Activated CD4-positive, alpha-beta T cell treated with anti-CD3 and anti-CD28 coated beads, Interleukin-2, amount 10 ng/mL, durations not matched to agents 7 days and 5 days (primary cell): ENCODE measurements at places on chromosomes 3 and 15.

DNA sequence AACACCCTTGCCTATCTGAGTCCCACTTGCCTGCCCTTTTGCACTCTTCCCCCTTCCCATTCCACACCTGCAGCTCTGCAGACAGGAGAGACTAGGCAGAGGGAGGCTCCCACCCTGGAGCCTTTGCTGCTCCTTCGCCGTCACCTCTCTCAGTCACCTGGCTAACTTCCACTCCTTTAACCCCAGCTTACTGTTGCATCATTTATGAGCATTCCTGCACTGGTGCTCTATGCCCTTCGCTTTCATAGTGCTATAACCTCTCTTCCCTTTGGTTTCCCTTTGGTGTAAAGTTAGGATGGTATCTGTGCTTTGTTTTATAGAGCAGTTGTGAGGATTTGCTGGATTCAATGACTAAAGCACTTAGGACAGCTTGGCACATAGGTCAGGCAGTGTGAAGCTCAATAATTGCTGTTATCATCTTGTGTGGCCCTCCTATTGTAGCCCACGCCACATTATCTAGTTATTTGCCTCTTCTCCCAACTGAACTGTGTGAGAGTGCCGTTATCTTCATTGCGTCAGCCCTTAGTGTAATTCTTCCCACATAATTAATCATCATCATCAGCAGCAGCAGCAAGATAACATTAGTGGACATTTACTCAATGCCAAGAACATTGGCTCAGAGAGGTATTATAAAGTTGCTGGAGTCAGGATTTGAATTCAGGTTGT is 253.9 kb downstream of the CACNA2D3 start:
- no peak for DNase-seq

DNA sequence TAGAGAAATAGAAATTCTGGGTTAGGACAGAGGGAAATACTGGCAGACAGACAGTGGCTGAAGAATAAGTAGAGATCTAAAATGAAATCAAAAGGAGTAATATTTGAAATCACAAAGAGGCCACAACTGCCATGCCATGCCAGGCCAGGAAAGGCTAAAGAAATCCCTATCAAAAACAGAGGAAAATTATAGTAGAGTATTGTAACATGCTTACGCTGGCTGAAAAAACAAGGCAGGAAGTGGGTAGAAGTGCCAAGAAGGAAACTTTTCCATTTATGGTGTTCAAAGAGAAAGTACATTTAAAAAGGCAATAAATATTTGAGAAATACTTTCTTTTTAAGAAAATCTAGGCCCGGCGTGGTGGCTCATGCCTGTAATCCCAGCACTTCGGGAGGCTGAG is 415.7 kb downstream of the PLCL2 start:
- DNase-seq: peak; percentile 6

GRCh38 chr3:14343338-14344112 is 58.9 kb upstream of the SLC6A6 start:
- no peak for DNase-seq

DNA sequence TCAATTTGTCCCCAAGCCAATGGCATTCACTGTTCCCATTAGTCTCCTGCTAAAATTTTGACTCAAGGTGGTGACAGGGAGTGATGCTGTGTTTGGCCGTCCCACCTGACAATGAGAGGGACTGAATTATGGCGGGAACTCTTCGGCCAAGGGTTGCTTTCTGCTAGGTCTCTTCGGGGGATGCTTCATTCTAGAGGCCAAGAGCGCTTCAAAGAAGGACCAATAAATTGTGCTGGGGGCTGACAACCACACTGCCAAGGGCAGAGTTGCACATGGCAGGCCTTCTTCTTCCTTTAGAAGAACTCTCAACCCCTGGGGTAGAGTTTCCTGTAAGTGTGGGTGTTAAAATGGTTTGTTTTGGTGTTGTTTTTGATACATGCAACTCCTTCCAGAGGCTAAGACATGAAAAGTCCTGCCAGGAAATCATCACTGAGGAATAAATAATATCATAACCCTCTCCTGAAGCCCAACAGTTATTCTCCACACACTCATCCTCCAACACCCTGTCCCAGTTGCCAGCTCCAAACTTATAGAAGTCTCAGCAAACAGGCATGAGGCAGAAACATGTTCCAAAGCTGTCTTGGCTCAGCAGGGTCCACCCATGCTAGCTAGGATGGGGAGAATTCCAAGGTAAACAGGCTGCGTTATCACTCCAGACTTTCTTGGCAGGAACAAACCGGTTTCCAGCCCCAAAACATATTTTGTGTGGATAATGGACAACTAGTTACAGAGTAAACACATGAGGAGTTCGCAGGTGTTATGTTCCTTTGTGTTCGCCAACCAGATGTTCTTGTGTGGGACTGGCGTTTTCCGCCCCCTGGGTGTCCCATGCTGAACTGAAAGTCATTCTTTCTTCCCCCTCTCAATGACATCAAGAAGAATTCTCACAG is 396.7 kb upstream of the RGMA start:
- DNase-seq: no peak

GRCh38 chr15:65077981-65078352 is 1.4 kb downstream of the KBTBD13 start:
- DNase-seq: peak; percentile 58

DNA sequence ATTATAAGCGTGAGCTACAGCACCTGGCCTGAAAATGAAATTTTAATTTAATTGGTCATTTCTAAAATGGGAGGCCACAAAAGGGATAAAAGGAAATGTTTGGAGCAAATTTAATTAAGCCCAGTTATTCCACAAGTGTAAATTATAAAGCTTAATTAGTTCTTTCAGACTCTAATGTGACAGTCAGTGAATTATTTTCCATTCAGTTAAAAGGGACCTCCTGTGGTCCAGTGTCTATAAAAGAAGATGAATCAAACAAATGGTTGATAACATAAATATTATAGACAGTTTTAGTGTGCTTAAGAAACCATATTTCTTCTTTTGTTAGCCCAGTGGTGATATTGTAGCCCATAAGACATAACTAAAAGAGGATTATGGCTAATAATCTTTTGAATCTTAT is 66.4 kb downstream of the CNOT10 start:
- no peak for DNase-seq

GRCh38 chr3:43113671-43114070 is 7.8 kb upstream of the POMGNT2 start:
- DNase-seq: no peak

- DNase-seq: no peak
Observed at GRCh38 chr3:165378761-165379160, 182.6 kb upstream of the SLITRK3 start.

- DNase-seq: no peak
Observed at GRCh38 chr3:137709011-137709601, 55.0 kb upstream of the SOX14 start.

DNA sequence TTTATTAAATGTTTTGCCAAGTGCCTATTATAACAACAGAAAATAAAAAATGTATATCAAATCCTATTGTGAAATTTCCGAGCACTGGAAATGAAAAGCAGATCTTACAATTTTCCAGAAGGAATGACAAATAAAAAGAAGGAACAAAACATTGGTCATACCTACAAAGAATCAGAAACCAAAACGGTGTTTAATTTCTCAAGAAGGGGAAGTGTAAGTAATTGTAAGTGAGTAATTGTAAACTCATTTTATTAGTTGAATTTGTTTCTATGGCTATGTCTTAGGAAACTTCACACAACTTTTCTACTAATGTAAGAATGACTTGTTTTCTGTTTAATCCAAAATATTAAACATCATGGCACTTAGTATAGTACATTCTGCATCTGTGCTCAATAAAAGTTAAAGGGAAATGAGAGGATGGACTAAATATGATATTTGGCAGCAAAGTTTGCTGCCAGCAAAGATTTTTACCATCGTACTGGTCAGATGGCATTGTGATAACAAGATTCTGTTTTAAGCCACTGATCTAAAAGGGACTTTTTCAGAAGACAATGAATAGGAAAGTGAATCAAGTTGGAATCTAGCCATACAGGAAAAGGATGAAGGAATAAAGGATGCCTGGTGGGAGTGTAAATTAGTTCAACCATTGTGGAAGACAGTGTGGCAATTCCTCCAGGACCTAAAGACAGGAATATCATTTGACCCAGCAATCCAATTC is 232.4 kb downstream of the NFKBIZ start:
- no peak for DNase-seq

DNA sequence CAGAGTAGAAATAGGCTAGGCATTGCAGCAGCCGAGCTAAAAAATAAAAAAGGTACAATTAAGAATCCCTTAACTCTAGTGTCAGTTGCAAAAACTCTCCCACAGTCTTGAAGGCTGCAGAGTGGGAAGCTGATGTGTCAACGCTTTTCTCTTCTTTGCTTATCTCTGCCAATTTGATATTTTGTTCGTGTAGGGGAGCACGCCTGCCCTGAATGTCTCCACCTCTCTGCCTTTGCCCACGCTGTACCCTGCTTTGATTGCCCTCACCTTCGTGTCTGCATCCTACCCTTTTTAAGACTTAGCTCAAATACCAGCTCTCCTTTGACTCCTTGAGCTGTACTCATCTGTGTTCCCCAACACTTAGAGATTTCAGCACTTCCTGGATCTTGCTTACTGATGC is 155.4 kb upstream of the CADPS start:
- no peak for DNase-seq

DNA sequence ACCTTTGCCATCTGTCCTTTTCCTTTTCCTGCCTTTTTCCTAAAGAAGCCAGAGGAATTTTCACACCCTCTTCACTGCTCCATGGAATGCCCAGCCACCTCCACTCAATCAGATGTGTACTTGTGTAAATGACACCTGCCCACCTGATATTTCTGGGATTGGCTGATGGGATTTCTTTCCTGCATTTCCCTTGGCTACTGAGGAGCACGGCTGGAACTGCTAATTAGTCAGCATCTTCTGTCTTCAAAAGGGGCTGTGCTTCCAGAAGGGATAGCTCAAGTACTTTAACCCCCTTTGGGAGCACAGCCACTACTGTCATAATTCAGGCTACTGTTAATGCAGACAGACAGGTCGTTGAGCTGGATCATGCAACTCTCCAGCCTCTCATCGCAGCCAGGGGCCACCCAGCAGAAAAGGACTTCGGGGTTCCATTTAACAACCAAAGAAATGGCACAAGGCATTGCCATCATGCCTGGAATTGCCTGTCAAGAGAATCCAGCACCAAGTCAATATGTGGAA is 38.6 kb downstream of the MGLL start:
- DNase-seq: no peak

- no peak for DNase-seq
Observed at GRCh38 chr3:119595639-119596334, 1.9 kb upstream of the PLA1A start.

- no peak for DNase-seq
Observed at GRCh38 chr3:33578325-33579177, 138.3 kb upstream of the UBP1 start.

- no peak for DNase-seq
Observed at GRCh38 chr3:167830007-167830406, 94.5 kb downstream of the SERPINI1 start.

- DNase-seq: peak; percentile 8
Observed at GRCh38 chr15:88166082-88166993, 90.2 kb downstream of the NTRK3 start.

DNA sequence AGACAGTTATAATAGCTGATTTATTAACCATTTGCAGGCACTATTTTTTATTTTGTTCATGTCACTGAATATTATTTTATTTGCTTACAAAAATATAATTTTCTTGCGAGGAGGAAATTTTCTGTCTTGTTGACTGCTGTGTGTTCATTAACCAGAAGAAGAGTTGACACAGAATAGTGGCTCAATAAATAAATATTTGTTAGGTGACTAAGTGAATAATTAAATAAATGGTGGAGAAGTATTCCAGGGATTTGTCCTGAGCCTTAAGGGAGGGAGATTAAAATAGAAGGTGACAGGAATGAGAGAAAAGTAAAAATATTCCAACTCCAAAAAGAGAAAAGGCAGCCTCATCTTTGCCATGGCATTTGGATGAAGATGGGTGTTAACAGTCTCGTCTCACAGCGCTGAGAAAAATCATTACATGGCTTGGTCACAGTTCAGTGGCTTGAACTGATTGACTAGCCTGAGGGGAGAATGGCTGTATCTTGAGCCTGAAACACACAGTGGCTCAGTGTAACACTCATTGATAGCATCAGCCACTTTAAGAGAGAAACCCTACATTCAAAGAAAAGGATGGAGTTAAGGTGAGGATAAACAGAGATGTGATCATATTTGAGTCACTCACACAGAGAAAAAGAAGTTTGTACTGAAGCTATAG is 449.9 kb upstream of the NAALADL2 start:
- DNase-seq: no peak

DNA sequence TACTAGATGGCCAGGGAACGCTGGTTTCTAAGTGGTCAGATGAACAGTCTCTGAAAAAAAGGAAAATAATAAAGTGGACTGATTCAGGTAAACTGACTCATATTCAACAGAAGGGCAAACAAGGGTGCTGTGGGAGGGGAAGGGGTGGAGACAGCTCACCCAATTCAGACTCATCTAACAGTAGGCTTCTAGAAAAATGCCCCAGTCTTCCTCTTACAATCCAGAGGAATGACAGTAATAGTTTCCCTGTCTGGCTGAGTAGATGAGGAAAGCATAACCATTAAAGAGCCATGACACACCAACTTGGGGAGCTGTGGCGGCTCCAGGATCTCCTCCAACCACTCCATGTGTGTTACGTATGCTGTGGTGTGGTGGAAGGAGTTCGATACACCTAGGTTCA is 231.4 kb upstream of the UMPS start:
- DNase-seq: no peak

DNA sequence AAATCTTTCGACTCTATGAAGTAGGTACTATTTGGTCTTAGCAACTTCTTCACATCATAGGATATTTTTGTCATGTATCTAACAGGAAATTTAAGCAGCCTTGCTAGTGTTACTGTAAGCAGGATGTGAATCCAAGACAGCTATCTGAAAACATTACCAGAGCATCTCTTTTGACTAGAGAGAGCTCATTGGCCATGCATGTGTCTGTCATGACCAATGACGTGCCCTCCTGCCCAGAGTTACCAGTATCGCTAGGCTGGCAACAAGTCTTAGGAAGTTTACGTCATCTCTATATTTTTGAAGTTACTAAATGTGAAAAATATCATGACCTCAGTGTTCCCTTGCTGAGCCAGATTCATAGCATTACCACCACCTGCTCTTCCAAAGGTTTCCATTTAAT is 130.9 kb upstream of the TP63 start:
- DNase-seq: no peak

- no peak for DNase-seq
Observed at GRCh38 chr15:81950841-81951414, 94.9 kb downstream of the MEX3B start.

DNA sequence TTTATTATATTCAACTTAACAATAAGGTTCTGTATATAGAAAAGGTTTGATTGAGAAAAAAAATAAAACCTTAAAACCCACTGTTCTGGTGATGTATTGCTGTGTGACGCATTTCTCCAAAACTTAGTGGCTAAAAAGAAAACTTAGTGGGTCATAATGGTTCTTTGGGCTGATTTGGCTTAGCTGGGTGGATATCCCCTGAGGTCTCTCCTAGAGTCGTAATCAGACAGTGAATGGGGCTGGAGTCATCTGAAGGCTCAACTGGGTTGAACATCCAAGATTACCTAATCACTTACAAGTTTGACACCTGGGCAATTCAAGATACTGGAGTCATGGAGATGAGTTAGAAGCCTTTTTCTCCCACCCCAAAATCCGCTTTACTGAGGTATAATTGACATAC is 111.6 kb upstream of the TBL1XR1 start:
- no peak for DNase-seq
